Activated CD4-positive, alpha-beta T cell treated with anti-CD3 and anti-CD28 coated beads, Interleukin-2, amount 50 U/mL, for 48 hours (primary cell): ENCODE measurements at places on chromosomes 16 and 17.

DNA sequence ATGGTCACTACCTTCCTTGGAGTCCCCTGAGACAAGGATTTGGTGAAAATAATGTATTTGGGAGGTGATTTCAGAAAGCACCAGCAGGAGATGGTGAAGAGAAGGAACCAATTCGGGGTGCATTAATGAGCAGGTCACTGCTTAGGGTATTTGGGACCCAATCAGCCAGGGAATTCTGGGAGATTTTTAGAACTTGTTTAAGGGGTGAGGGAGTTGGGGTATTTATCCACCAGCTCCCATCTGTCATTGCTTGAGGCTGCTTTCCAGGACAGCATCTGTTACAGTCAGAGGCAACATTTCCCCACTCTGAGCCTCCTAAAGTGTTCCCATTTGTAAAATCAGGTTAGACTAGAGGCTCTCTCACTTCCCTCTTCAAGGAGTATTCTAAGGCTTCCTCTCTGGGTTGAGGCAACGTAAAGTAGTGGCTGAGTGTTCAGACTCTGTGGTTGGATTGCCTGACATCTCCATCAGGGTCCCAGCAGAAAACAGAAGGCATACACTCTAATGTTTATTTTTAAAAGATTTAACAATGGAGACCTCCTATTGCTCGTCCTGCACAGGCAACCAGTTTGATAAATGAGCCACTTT lies 60.9 kb downstream of the CLEC19A start:
- no peak for DNase-seq

DNA sequence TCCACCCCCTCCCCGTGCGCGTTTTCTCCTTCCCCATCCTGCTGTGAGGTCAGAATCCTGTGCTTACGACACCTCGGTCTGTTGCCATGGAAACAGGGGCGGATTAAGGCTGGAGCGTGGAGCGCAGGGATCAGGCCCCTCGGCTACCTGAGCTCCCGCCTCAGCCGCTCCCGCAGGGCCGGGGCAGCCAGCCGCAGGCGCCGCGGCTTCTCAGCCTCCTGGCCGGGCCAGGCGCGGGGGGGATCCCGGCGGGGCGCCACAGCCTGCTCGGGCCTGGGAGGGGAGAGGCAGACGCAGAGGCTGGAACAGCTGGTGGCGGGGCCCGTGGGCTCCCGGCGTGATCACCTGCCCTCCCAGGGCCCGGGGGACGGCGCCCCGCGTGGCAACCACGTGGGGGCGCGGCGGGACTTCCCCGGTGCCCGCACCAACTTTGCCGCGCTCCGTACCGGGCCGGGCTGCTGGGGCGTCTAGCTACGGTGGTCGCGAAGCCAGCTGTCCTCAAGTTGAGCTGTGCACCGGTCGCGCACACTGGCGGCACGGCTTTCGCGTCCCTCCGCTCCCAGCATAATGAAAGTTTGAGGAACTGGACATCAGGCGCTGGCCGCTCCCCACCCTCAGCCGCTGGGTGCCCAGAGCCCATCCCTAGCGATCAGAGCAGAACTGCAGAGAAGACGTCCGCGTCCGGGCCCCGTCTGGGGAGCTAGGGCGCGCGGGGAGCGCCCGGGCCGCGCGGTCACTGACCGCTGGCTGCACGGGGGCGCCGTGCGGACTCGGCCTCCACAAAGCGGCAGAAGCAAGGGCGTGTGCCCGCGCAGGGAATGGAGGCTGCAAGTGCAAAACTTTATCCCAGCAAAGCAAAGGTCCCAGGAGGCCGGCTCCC lies 1.2 kb downstream of the RTN4RL1 start:
- peak; percentile 20 for DNase-seq

DNA sequence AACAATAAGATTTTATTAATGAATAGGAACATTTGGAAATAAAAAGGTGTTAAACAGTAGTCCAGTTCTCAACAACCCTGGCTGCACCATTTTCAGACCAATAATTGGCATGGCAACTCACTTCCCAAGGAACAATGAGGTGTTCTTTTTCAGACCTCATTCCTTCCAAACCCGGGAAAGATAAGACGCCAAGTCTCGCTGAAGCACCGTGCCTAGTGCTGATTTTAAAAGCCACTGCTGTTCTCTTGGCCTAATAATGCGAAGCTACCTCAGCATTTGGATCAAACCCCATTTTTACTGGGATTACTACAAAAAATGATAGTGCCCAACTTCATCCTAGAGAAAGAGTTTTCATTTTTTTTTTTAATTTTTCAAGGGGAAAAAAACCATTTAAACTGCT lies 75.2 kb upstream of the NOL11 start:
- DNase-seq: no peak

- DNase-seq: peak; percentile 68
Measured at GRCh38 chr17:48429638-48430586, at the start of gene SKAP1. Gene SKAP1 (minus strand): TSS chr17:48430214.

GRCh38 chr17:57136355-57136754 lies 51.3 kb downstream of the AKAP1 start:
- DNase-seq: no peak

DNA sequence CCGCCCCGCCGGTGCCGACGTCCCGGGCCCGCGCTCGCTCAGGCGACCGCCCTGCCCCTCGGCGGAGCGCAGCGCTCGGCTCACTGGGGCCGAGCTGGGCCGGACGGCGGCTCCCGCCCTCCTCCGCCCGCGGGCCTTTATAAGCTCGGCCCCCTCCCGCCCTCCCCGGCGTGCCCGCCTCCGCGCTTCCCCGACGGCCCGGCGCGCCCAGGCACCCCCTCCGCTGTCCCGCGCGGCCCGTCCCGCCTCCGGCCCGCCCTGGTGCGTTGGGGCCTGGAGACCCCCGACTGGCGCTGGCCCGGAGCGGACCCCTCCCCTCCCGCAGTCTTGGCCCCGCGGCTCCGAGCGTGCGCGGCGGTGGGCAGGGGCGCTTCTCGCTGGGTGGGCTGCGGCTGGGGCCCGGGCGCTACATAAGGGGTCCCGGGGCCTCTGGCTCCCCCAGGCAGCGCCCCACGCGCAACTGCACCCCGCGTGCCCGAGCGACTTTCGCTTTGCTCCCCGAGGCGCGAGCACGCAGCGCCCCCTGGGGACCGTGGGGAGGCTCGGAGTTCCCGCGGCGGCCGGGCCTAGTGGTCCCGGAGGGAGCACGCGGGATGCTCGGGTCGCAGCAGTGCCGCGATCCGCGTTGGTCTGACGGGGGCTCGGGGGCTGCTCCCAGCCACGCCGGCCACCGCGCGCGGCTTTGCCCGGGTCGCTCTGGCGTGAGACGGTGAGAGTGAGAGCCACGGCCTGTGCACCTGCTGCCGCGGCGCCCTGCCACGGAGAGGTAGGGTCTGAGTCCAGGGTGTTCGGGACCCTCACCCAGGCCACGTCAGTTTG lies at the start of gene PIEZO1:
Gene PIEZO1, minus strand, starts transcription at position 115 of the 819 bp plus-strand sequence. CDS start 256 bp downstream, outside the sequence.
- DNase-seq: peak; percentile 83

DNA sequence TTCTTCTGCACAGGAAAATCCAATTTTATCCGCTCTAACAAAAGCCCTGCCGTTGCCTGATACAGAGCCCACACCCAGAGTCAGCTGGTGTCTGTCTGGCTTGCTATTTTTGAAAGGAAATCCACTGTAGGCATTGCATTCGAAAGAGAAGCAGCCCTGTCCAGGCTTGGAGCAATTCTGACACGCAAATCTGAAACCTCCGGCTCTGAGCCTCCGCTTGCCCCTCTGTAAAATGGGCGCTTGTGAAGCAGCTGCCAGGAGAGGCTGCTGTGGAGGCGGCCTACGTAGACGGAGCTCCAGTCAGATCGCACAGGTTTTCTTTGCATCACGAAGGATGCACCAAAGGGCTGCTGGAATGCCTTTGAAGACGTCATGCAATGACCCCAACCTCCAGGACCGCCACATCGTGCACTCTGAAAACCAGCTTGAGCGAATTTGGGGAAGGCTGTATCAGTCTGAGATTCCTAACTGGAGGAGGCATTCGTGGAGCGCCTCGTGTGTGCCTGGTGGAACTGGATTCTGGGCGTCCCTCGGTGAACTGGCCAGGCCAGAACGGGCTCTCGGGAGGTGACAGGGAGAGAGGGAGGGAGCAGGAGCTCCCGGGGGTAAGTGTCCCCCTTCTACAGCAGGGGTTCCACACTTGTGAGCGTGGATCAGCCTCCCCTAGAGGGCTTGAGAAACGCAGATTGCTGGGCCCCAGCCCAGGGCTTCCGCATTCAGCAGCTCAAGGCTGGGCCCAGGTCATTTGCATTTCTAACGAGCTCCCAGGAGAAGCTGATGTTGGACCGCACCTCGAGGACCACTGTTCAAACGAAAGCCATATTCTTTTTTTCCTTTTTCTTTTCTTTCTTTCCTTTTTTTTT lies 215.5 kb downstream of the MRTFB start:
- peak; percentile 27 for DNase-seq

- no peak for DNase-seq
Measured at GRCh38 chr17:73482894-73483293, 161.4 kb downstream of the SDK2 start.

GRCh38 chr16:69924041-69924775 lies 26.9 kb upstream of the CLEC18A start:
- no peak for DNase-seq

- no peak for DNase-seq
Measured at GRCh38 chr17:83180264-83180995, 101.0 kb downstream of the METRNL start.

DNA sequence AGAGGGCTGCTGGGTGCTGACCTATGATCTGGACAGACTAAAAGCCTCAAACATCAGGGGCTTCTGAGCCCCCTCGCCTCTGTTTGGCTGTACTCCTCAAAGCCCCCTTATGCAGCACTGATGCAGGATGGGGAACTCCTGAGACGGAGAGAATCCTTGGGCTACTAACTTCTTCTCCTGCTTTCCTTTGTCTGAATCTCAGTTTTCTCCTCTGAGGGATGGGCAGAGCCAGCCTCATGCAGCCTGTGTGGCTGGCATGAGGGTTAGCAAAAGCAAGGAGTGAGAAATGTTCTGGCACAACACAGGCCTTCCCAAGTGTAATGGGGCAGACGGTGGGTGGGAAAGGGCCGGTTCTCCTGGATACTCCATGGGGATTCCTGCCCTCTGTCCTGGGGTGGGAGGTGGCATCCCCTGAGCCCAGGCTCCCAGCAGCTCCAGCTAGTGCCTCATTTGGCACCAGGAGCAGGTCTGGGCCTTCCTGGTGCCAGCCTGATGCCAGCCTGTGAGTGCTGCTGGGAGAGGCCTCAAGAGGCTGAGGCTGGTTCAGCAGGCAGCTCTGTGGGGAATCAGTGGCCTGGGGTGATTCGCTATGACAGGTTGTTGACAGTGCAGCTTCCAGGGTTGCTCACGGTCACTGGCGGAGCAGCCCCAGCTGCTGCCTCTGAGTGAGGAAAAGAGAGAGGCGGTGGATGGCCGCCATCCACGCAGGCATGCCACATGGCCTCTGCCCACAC lies 4.0 kb upstream of the BRD7 start:
- DNase-seq: no peak

DNA sequence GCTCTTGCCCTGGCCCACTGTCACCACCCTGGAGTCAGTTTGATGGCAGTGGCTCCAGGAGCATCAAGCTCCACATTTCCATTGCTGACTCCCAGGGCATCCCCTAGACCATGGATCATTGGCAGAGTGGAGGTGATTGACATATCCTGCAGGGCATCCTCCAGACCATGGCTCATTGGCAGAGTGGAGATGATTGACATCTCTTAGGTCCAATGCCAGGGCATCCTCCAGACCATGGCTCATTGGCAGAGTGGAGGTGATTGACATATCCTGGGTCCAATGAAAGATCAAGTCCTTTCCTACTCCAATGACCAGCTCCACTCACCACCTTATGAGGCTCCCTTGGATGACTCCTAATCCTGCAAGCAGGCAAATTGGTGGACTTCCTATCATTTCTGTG lies 174.3 kb upstream of the NLRP1 start:
- peak; percentile 2 for DNase-seq

- DNase-seq: peak; percentile 51
Measured at GRCh38 chr16:31876951-31877828, 3.6 kb downstream of the ZNF267 start.

DNA sequence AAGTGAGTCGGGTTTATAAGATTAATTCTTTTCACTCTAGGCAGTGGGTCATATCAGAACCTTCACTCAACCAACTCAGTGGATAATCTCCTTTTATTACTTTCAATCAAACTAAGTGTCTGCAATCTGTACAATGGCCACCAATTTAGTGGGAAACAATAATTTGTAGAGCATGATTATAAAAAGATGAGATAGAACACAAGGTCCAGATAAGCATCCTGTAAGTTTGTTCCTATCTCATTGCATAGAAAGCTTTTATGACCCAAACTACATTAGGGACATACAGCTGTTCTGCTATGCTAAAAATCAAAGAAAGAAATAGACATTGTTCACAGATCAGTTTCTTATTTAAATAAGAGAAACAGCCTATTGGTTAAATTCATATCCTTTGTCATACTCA lies 341.4 kb upstream of the PSMD7 start:
- no peak for DNase-seq

DNA sequence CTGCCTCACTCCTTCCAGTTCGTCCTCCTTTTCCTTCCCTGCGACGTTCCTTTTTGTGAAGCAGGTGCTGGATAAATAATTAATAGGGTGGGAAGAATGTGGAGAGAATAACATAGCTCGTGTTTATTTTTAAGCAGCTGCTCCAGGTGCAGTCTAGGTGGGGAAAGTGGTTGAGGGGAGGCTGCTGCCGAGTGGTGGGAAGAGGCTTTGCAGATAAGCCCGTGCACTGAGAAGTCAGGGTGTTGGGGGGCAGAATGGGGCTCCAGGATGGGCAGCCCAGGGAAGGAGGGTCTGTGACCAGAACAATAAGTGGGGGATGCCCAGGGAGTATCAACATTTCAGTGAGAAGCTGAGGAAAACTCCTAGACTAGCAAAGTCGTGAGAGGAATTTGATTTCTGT lies 300.5 kb downstream of the CPPED1 start:
- DNase-seq: no peak

GRCh38 chr16:1877804-1878203 lies 5.8 kb upstream of the MEIOB start:
- no peak for DNase-seq

DNA sequence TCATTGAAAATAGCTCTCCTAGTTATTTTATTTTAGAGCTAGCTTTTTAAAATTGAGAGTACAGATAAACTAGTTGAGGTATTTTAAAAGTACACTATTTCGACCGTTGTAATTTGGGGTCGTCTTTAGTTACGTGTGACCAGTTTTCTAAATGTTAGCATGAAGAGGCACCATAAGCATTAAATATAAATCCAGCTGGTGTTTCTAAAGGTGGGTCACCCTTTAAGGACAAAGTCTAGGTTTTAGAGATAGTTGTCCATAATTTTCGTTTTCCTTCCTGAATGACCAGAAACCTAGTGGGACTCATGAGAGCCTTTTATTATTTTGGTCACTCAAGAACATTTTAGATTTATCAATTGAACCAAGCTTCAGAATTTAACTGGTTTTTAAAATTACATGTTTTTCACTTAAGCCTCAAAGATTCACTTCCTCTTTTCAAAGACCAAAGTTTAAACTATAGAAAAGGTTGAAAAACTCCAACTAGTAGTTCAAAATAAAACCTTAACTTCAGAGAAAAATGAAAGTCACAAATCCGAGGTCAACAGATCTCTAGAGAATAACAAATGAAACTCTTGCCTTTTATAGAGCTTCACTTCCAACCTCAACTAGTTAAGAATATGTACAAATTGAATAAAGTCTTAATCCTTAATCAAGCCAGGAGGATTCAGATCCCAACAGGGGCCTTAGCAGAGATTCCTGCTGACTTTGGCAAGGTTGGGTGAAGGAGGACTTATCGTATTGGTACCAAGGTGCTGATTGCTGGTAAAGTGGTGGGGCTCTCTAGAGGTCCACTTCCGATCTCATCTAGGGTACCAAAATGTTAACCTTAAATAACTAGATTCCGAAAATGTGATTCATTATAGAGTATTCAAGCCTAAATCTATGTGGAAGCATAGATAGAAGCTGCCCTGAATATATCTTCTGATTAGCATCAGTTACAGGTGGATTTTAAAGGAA lies 32.5 kb downstream of the PHKB start:
- DNase-seq: no peak

- no peak for DNase-seq
Measured at GRCh38 chr16:81497690-81498089, 53.1 kb downstream of the CMIP start.

- DNase-seq: no peak
Measured at GRCh38 chr16:1357906-1358566, 6.3 kb downstream of the GNPTG start.
